ENCODE measurements at places on chromosomes 1 and 21. TPM values are rescaled to one million over a fixed set of nuclear protein-coding genes. Genes with fewer than 3 reads are reported as not detected.

DNA sequence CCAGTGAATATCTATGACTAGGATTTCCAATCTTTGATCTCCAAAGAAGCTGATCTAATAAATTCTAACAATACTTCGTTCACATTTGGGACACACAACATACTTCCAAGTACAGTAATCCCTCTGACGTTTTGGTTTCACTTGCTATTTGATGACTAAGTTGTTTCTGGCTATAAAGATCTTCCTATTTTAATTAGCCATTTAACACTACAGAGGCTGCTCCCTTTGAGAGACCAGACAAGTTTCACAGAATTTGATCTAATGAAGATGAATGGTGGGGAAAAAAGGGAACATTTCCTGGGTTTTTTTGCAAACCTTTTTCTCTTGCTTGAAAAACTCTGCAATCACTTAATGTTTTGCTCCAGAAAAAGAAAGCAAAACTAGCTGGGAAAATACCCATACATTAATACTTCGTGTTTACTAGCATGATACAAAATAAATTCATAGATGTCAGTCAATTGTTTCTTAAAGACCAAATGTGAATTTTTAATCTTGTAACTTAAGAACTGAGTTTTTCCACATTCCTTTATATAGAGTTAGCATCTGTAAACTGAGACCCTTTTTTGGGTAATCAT lies 28.0 kb upstream of the GLIS1 start:
- H3K4me3 ChIP-seq: no peak overlapping the region
- DNase-seq: no peak
- no peaks in the 10 kb centered on the region for H3K27me3 ChIP-seq
- no peaks in the 10 kb centered on the region for H3K36me3 ChIP-seq

- DNase-seq: no peak
- H3K4me3 ChIP-seq: no peak overlapping the region
- H3K36me3 ChIP-seq: no peaks in the 10 kb centered on the region
- H3K4me1 ChIP-seq: no peaks in the 10 kb centered on the region
Measured at GRCh38 chr1:83901547-83902155, 97.3 kb downstream of the TTLL7 start.

- no peak for DNase-seq
- H3K4me3 ChIP-seq: no peak overlapping the region
- H3K27me3 ChIP-seq: no peaks in the 10 kb centered on the region
- H3K4me1 ChIP-seq: peaks cover 84% of the 10 kb centered on the region
Measured at GRCh38 chr1:12454406-12455391, 163.3 kb downstream of the DHRS3 start.

- no peaks in the 10 kb centered on the region for H3K36me3 ChIP-seq
- no peak overlapping the region for H3K27ac ChIP-seq
- no peaks in the 10 kb centered on the region for H3K4me1 ChIP-seq
- no peak for DNase-seq
- H3K4me3 ChIP-seq: no peak overlapping the region
- H3K27me3 ChIP-seq: no peaks in the 10 kb centered on the region
Measured at GRCh38 chr1:222750651-222751050, 13.6 kb downstream of the FAM177B start.

DNA sequence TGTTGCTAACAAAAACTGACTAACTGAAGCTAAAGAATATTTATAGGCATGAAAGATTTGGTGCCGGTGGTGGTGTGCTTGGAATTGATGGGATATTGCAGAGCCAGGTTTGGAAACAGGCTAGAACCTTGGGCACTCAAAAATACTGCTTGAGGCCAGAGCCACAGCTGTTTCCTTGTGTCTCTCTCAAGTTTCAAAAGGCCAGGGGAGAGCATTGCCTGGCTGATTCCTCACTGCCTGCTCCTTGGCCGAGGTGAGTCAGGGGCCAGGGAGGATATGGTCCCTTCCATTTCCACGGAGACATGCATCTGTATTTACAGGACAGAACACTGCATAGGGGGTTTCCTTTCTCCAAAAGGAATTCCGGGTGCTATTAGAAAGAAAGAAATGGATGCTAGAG lies 36.1 kb upstream of the IVNS1ABP start:
- no peak for DNase-seq
- no peaks in the 10 kb centered on the region for H3K4me1 ChIP-seq
- H3K27me3 ChIP-seq: peaks cover under 1% of the 10 kb centered on the region
- no peak overlapping the region for H3K27ac ChIP-seq

DNA sequence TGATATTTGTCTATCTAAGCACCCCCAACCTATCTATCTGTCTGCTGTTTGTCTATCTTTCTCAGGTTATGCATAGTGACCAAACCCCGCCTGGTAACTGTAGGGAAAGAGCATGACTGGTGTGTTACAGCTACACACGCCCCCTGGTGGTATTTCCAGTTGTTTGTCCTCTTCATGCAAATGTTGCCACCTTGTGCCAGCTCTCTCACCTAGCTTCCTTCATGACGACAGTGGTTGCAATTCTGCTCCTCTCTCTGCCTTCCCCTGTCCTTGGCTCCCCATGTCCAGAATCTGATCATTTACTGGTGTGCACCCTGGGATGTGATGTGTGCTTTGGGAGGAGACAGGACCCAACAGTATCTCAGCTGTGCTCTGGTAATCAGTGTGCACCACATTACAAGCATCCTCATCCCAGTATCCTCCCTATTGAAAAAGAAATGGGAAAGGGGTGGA lies 8.1 kb upstream of the INKA2 start:
- no peak overlapping the region for H3K4me3 ChIP-seq
- no peak overlapping the region for H3K27ac ChIP-seq
- no peaks in the 10 kb centered on the region for H3K36me3 ChIP-seq
- H3K27me3 ChIP-seq: peaks cover 7% of the 10 kb centered on the region
- DNase-seq: no peak
- H3K4me1 ChIP-seq: no peaks in the 10 kb centered on the region

GRCh38 chr21:44792702-44793591 lies 8.7 kb downstream of the UBE2G2 start:
- no peaks in the 10 kb centered on the region for H3K27me3 ChIP-seq
- peak; percentile 56 for DNase-seq
- H3K36me3 ChIP-seq: peaks cover 4% of the 10 kb centered on the region
- no peak overlapping the region for H3K27ac ChIP-seq
- no peak overlapping the region for H3K4me3 ChIP-seq

GRCh38 chr1:88514544-88515060 lies 169.5 kb upstream of the PKN2 start:
- no peaks in the 10 kb centered on the region for H3K4me1 ChIP-seq
- no peaks in the 10 kb centered on the region for H3K27me3 ChIP-seq
- H3K27ac ChIP-seq: no peak overlapping the region
- no peak overlapping the region for H3K4me3 ChIP-seq

DNA sequence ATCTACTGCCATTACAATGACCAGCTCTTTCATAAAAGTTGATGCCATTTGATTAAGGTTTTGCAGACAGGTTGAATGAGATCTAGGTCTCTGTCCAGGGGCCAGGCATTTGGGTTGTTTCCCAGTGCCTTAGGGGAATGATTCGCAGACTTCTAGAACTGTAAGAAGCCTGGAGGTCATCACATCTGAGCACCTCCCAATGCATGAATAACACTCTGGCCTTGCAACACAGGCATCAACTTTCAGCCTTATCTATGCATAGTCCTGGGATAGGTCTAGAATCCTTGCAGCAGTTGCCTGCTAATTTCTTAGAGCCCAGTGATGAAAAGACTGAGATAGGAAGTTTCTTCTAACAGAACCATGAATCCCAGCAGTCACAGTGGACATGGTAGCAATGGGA lies 44.8 kb upstream of the KCND3 start:
- DNase-seq: no peak
- H3K36me3 ChIP-seq: no peaks in the 10 kb centered on the region
- H3K27me3 ChIP-seq: peaks cover 3% of the 10 kb centered on the region
- no peaks in the 10 kb centered on the region for H3K4me1 ChIP-seq

GRCh38 chr1:1026599-1027413 lies 6.9 kb downstream of the AGRN start:
- H3K4me3 ChIP-seq: no peak overlapping the region
- H3K36me3 ChIP-seq: no peaks in the 10 kb centered on the region

DNA sequence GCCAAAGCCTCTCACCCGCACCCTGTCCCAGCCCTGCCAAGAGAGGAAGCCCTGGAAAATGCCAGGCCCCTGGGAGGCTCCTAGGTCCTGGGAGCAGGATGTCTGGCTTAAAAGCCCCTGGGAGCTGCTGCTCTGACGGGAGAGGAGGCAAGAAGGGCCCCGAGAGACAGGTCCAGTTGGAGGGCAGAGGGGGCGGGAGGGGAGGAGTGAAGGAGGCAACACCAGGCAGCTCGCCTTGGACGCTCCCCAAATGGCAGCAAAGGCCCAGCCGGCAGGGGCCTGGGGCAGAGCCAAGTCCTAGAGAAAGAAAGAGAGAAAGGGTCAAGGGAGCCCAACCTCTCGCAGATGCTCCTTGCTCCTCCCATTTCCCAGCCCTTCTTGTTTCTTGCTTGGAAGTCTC lies 6.8 kb downstream of the ETV3L start:
- H3K4me1 ChIP-seq: no peaks in the 10 kb centered on the region
- H3K27me3 ChIP-seq: no peaks in the 10 kb centered on the region
- H3K27ac ChIP-seq: no peak overlapping the region
- H3K4me3 ChIP-seq: no peak overlapping the region
- H3K36me3 ChIP-seq: no peaks in the 10 kb centered on the region
- no peak for DNase-seq

DNA sequence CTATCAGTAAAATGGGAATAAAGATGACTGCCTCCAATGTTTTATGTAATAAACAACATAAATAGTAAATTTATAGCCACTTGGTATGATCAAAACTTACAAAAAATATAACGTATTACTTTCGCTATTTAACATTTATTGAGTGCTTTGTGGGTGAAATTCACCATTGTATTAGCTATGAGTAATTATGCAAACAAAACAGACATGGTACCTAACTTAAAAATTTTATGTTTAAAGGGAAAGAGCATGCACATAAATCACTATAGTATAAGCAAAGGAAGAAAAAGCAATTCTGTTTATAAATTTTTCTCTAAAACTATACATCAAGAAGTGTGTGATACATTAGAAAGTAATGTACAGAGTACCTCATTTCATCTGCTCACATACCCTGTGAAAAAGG lies 1046.2 kb downstream of the NCAM2 start:
- no peaks in the 10 kb centered on the region for H3K36me3 ChIP-seq
- no peak overlapping the region for H3K4me3 ChIP-seq
- DNase-seq: no peak
- no peaks in the 10 kb centered on the region for H3K27me3 ChIP-seq
- no peak overlapping the region for H3K27ac ChIP-seq

- no peaks in the 10 kb centered on the region for H3K36me3 ChIP-seq
- DNase-seq: no peak
- no peak overlapping the region for H3K4me3 ChIP-seq
- no peaks in the 10 kb centered on the region for H3K27me3 ChIP-seq
Measured at GRCh38 chr1:221025501-221025900, 146.3 kb downstream of the HLX start.

DNA sequence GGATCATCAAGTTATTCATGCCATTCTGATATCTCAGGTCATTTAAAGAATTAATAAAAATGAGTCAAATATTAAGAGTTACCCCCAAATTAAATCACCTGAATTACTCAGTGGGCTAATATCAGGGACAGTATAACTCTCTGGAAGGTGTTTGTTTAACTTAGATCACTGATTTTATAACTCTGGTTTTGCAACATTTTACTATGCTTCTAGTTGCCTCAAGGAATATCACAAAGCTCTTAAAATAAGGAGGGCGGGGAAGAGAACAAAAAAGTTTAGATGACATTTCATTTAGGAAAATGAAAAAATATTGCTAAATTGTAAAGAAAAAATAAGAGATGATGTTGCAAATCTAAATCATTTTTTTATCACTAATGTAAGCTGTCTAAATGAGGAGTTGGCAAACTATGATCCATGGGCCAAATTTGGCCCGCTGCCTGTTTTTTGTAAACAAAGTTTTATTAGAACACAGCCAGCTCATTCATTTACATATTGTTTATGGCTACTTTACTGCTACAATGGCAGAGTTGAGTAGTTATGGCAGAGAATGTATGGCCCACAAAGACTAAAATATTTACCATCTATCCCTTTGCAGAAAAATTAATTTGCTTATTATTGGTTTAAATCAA lies 31.9 kb upstream of the SLC19A2 start:
- no peaks in the 10 kb centered on the region for H3K27me3 ChIP-seq
- H3K4me1 ChIP-seq: no peaks in the 10 kb centered on the region
- no peak for DNase-seq
- no peak overlapping the region for H3K4me3 ChIP-seq

- H3K27me3 ChIP-seq: no peaks in the 10 kb centered on the region
- no peaks in the 10 kb centered on the region for H3K36me3 ChIP-seq
- H3K27ac ChIP-seq: no peak overlapping the region
- H3K4me1 ChIP-seq: peaks cover 13% of the 10 kb centered on the region
- no peak for DNase-seq
- no peak overlapping the region for H3K4me3 ChIP-seq
Measured at GRCh38 chr1:223849352-223850254, 3.9 kb upstream of the TP53BP2 start.

- H3K4me3 ChIP-seq: no peak overlapping the region
- no peaks in the 10 kb centered on the region for H3K4me1 ChIP-seq
- H3K36me3 ChIP-seq: no peaks in the 10 kb centered on the region
- no peaks in the 10 kb centered on the region for H3K27me3 ChIP-seq
- no peak overlapping the region for H3K27ac ChIP-seq
Measured at GRCh38 chr1:199678771-199679170, 348.7 kb upstream of the NR5A2 start.

GRCh38 chr21:15682186-15682895 lies 47.4 kb upstream of the USP25 start:
- H3K36me3 ChIP-seq: no peaks in the 10 kb centered on the region
- no peak overlapping the region for H3K27ac ChIP-seq
- no peaks in the 10 kb centered on the region for H3K27me3 ChIP-seq
- H3K4me3 ChIP-seq: no peak overlapping the region

DNA sequence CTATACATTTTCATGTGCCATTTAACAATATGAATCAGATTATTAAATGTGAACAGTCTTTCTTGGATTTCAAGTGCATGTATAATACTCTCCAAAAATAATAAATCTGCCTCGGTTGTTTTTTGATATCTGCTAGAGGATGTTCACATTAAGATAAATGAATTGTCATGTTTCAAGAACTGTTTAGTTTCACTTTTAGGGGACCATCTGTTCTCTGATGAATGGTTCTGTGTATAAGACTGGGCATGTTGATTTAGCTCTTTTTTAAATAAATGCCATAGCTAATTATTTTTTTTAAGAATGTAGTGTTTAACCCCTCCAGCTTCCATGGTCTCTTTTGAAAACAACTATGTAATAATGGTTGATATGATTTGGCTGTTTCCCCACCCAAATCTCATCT lies 1245.1 kb upstream of the ADGRL4 start:
- no peaks in the 10 kb centered on the region for H3K36me3 ChIP-seq
- no peaks in the 10 kb centered on the region for H3K27me3 ChIP-seq
- no peak overlapping the region for H3K27ac ChIP-seq
- H3K4me3 ChIP-seq: no peak overlapping the region
- no peaks in the 10 kb centered on the region for H3K4me1 ChIP-seq
- no peak for DNase-seq

Gene ZFP69
- 4.1 TPM for total RNA-seq

Gene TIE1
- total RNA-seq: 0.30 TPM

Gene OMA1
- 34.4 TPM for total RNA-seq

Gene FMO5
- total RNA-seq: 0.96 TPM

Gene FMO3
- not detected for total RNA-seq

Measured in T-cell (primary cell).